ENCODE measurements at places on chromosomes 4 and X.

DNA sequence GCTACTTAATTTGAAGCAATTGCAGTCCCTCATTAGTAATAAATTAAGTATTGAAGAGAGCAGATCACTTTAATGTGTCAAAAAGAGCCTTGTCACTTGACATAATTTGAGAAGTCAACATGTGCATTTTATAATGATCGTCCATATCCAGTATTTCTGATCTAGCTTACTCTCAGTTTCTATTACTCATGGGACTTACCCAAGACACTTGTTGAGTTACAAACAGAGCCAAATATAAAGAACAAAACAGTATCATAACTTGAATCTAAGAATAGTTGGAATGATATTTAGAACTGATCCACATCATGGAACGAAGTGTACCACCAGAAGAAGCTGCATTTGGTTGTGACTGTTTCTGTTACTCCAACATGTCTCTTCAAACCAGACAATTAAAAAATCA, 54.7 kb downstream of the SLITRK4 start:
- DNase-seq = no peak

DNA sequence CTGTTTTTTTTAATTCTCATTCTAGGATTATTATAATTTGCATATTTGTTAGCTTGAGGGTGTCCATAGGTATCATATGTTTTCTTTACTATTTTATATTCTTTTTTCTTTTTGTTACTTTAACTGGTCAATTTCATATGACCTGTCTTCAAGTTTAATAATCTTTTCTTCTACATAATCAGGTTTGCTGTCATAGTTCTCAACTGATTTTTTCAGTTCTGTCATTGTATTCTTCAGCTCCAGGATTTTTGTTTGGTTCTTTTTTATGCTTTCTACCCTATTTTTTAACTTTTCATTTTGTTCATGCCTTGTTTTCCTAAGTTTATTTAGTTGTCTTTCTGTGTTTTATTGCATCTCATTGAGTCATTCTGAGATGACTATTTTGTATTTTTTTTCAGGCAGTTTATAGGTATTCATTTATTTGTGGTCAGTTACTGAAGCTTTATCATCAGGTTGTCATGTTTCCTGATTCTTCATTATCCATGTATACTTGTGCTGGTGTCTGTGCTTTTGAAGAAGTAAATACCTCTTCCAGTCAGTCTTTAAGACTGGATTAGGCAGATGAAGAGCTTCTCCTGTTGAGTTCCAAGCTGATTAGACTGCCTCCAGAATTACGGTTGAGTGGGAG, 220.3 kb upstream of the VEGFC start:
- DNase-seq = no peak

GRCh38 chr4:14260591-14260990, 633.1 kb upstream of the BOD1L1 start:
- DNase-seq = no peak

DNA sequence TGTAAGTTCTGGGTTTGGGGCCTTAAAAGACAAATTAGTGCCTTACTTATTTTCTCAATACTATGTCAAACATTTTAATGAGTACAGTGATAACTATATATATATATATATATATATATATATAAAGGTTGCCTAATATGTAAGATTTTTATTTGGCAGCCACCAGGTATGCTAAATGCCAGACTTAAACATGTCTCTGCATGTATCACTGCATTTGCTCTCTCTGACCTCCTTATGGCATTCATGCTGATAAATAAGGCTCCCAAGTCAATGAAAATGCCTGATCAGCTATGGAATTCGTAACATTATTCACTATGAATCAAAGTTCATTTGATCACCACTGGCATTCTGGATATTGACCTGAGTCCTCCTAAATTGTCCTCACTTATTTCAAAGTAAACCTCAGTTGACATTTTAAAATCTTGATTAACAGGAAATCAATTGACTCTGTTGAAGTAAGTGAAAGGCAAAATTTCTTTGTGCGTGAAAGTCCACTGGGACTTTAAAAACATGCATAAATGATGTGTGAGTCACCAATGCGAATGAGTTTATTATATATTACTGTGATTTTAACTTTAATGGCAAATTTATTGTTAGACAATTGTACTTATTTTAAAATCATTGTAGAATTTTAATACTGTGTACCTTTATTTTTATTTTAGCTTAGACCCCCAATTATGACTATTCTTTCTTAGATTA, 29.2 kb upstream of the AREG start:
- DNase-seq = no peak

DNA sequence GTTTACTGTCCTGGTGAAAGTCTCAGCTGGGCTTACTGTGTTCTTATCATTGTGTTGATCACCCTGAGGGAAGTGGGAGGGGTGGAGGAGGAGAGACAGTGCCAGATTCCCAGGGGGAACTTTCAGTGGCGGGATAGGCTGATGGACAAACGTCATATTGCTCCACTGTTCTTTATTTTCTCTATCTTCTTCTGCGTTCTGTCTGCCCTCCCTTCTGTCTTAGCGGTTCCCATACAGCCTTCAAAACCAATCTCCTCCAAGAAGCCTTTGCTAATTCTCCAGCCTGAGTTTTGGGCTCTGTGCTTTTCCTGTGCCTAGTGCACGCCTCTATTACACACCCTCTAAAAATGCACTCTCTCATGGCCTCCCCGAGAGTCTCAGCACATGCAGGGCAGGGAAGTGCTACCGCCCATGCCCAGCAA, 448.7 kb upstream of the FAT1 start:
- no peak for DNase-seq

GRCh38 chr4:90071289-90072235, 55.6 kb upstream of the CCSER1 start:
- DNase-seq = no peak

- DNase-seq = no peak
Measured at GRCh38 chr4:186240848-186241491, 13.7 kb downstream of the KLKB1 start.

- DNase-seq = no peak
Measured at GRCh38 chr4:116870686-116871085, 214.7 kb downstream of the TRAM1L1 start.

GRCh38 chr4:178414881-178415446, 972.7 kb upstream of the AGA start:
- DNase-seq = peak; percentile 8

- DNase-seq = no peak
Measured at GRCh38 chrX:68676335-68676734, 28.9 kb downstream of the STARD8 start.

DNA sequence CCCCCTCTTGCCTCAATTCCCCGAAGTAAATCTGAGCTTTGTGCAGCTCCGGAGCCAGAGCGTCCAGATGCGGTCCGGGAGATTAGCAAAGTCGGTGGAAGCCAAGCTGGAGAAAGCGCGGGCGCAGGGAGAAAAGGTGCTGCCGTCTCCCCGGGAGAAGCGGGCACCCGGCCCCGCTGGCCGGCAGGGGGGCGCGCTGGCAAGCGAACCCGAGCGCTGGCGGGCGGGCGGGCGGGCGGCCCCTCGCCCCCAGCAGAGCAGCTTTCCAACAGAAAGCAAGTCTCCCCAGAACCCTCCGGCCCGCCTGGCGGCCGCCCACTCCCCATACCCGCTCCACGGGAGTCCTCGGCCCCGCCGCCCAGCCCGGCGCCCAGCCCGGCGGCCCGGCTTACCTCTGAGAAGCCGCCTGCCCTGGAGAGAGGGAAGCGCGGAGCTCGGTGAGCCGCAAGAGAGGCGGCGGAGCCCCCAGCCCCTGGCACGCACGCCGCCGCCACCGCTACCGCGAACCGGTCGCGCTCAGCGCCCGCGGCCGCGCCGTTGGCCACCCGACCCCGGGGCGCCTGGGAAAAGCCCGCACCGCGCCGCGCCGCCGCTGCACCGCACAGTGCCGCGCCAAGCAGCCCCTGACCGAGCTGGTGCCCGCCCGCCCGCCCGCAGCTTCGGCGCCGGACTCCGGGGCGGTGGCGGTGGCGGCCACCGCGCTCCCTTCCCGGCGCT, 529 bp upstream of the CITED1 start:
- peak; percentile 18 for DNase-seq

DNA sequence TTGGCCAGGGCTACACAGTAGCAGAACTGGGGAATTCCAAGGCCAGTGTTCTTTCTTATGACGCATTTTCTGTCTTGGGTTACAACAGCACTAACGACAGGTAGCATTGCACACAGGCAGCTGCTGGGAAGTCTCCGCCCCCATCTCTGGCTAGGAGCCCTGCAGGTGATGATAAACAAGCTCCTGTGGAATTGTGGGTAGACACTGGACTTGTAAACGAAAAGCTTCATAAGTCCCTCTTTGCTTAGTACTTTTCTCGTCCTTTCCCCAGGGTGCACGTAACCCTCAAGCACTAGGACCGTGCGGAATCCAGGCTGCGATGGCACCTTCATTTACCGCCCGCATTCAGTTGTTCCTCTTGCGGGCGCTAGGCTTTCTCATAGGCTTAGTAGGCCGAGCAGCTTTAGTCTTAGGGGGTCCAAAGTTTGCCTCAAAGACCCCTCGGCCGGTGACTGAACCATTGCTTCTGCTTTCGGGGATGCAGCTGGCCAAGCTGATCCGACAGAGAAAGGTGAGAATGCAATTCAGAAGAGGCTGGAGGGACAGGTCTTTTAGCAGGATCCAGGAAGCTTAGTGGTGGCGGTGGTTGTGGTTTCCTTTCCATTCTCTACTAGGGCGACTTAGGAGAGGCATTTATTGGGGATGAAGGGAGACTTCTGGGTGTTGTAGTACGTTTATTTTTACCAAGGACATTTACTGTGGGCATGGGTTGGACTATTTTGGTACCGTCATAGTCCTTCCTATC, at the start of gene FAAH2:
FAAH2 (plus strand) TSS at position 200 of the 745 bp plus-strand sequence; CDS start at position 320, 120 bp downstream.
- DNase-seq = peak; percentile 92

- no peak for DNase-seq
Measured at GRCh38 chr4:140117947-140118346, 36.0 kb downstream of the MAML3 start.

DNA sequence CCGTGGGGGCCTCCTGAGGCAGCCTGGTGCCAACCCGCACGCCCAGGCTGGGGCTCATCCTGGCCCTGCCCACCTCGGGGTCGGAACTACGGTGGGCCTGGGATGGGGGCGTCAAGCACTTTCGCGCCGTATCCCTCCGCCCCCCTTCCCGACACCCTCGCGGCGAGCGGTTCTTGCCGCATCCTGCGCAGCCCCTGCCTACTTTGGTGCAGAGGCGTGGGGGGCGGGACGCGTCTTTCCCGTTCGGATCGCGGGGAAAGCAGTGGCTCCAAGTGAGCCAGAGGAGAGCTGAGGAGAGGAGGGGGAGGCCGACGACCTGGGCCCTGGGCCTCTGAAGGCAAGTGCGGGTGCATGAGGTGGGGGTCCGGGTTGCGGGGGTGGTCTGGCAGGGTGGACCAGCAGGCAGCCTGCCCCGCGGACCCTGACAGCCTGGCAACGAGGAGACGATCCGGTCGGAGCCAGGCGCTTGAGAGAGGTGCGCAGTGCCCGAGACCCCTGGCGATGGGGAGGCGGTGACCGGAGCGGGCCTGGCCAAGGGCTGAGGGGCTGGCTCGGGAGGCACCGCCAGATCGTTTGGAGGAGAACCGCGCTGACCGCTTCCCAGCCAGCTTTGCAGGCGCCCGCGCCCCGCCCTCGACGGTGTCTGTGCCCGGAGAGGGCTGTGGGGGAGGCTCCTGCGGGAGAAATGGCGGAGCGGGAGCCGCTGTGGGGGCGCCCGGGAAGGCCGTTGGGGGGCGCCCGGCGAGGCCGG, at the start of gene GPRASP2:
GPRASP2 (plus strand) TSS at position 233 of the 751 bp plus-strand sequence. CDS start 2,422 bp downstream, outside the sequence.
- no peak for DNase-seq

DNA sequence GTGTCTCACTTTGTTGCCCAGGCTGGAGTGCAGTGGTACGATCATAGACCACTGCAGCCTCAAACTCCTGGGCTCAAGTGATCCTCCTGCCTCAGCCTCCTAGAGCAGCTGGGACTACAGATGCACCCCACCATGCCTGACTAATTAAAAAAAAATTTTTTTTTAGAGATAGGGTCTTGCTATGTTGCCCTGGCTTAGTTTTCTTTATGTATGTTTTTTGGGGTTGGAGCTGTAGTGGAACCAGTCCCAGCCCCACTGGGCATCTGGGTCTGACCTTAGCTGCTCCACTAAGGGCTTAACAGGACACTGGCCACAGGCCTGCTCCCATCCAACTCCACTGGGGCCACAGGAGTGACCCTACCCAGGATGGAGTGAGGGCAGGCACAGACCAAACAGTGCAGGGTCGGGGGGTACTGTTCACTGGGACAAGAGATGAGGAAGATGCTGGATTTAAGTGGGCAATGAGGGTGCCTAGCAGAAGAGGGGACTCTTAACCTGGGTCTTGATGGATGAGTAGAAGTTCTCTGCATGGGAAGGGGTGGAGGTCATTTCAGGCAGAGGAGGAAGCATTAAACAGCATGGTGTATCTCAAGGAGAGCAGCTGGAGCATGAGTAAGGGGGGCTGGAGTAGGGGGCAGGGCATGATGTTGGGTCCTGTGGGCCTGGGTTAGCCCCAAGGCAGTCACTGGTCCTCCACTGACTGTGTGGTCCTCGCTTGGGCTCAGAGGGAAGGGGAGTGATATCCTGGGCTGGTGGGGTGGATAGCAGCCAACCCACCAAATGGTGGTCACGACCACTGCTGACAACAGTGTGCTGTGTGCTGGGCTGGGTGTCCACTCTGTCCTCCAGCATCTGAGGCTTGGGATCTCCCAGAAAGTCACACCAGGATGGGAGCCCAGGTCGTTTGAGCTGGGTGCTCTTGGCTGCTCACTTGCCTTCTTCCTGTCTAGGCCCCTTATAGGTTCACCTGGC, 24.1 kb upstream of the ADD1 start:
- DNase-seq = no peak

- DNase-seq = no peak
Measured at GRCh38 chrX:78545233-78545632, 113.9 kb downstream of the RTL3 start.

GRCh38 chrX:146881521-146881920, 67.0 kb upstream of the CXorf51A start:
- no peak for DNase-seq

- no peak for DNase-seq
Measured at GRCh38 chrX:15549189-15550012, 48.8 kb downstream of the BMX start.

GRCh38 chr4:63226229-63226628, 1183.0 kb downstream of the TECRL start:
- DNase-seq = no peak

GRCh38 chr4:77310931-77311330, 153.9 kb downstream of the CCNG2 start:
- DNase-seq = no peak

- no peak for DNase-seq
Measured at GRCh38 chr4:36363024-36363423, 81.6 kb downstream of the DTHD1 start.

DNA sequence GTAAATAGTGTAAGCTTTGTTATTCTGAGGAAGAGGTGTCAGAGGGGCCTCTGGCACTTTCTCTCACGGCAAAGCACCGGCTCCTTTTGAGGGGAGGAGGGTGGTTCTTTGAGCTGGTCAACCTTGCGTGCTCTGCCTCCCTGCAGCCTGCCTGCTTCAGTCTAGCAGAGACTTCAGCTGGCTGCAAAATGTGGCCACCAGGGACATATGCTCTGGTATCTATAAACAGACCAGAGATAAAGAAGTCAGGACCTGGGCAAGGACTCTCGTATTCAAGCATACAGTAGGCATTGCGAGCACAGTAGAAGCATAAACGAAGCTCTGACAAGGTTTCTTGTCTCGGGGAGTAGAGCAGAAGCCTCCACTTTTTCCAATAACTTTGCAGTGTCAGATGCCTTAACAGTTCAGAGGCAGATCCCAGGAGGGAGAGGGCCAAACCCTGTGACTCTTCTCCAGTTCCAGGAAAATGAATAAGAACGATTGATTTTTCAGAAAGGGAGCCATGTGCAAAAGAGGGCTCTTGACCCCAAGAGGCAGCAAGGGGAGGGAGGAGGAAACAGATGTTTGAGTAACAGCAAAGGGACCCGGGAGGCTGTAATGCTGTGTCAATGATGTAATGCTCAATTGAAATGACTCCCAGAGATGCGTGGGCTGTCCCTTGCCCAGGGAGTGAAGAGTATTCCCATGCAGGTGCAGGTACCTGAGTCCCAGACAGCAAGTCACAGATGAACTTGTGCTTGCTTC, 57.9 kb upstream of the TEX13D start:
- DNase-seq = no peak

- DNase-seq = no peak
Measured at GRCh38 chr4:188639479-188640100, 500.3 kb downstream of the TRIML1 start.
